SIG-M5 (cell line): ENCODE measurements at places on chromosomes 6 and 20.

DNA sequence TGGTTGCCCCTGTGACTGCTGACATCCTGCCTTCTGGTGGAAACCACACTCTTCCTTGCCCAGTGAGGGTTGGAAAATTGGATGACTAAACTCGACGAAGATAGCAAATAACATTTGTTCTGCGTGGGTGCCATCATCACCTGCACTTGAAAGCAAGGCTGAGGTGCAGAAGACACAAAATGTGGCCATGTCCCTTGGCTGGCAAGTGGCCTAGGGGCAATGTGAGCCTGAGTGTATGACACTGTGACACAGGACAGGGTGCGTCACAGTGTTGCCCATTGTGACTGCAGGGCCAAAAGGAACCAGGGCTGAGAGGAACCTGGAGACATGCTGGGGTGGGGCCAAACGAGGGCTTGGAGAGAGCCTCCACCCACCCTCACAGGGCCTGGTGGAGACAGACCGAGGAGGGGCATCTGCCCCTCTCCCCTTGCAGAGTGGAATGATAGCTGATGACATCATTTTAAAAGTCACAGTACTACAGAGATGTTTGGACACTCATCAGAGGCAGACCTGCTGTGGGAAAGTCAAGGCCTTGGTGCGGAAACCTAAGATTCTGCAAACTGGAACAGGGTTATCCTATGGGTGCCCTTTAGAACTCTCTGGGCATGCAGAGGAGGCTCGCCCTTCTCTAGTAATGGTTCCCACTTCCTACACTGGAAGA is 12.8 kb upstream of the HLA-F start:
- no peak for DNase-seq

- DNase-seq: no peak
Observed at GRCh38 chr6:150592377-150592995, 7.2 kb upstream of the PLEKHG1 start.

DNA sequence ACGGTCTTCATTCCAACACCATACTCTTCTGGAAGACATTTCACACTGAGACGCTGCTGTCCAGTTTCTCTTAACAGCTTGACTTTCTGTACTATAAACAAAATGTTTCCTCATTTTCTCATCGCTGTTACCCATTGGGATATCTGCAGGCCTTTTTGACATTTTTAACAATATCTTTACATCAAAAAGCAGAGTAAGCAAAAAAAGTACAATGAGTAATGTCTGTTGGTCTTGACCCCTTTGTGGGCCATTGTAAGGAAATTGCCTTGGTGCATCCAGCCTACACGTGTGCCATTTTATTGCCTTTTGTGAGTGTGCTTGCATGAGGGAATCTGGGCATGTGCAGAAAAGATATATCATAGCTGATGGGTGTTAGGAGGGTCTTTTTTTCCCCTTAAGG is 129.1 kb upstream of the MANEA start:
- no peak for DNase-seq

DNA sequence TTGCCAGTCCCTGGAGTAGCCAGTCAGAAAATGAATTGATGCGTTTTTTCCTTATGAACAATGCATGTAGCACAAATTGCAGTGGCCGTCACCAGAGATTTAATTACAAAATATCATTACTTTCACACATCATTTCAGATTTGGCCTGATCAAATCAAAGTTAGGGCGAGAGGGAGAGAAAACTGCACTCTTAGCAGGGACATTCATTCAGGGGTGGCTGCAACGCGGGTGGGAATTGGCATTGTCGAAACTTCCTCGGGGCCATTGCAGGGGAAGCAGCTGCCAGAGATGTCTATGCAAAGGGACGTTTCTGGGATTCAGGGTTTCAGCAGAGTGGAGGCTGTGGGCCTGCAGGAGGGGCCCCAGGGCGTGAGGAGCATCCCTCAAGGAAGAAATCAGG is 76.5 kb upstream of the TOP1 start:
- no peak for DNase-seq

DNA sequence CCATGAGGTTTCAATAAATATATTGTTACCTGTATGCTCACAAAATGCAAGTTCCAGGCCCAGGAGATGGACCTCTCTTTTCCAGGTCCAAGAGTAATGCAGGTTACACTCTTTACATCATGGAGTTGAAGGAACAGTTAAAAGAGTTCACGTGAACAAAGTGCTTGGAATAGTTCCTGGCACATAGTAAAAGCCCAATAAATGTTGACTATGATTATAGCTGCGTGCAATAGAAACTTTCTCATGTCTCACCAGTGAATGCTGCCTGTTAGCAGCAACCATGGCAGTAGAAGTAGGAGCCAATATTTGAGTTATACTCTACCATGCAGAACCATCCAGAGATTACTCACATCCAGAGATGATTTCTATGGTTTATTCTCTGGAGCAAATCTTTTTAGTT is 707.5 kb downstream of the DHX35 start:
- no peak for DNase-seq

GRCh38 chr6:151005896-151006632 is 140.6 kb downstream of the MTHFD1L start:
- DNase-seq: no peak

DNA sequence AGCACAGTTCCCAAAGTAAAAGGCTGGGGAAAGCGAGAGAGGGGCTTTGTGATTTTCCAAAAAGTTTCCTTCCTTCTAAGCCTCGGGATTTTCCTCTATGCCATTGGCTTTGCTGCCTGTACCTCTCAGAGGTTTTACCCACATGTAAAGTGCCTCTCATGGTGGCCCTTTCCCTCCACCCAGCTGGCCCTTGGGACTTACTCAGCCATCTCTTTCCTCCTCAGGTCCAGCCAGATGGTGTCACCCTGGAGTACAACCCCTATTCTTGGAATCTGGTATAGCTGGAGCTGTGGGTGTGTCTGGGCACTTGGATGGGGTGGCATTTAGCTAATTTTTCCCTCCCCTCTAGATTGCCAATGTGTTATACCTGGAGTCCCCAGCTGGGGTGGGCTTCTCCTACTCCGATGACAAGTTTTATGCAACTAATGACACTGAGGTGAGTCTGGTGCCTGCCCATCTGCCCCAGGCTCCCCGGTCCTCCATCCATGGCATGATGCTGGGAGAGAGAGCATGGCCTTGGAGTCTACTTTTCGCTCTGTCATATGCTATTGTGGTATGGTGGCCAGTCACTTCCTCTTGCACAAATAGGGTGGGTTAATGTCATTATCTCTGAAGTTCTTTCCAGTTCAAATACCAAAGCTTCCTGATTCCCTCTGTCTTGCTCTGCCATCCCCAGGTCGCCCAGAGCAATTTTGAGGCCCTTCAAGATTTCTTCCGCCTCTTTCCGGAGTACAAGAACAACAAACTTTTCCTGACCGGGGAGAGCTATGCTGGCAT is 1.1 kb downstream of the CTSA start:
- no peak for DNase-seq

- DNase-seq: no peak
Observed at GRCh38 chr6:109301418-109301817, 80.8 kb downstream of the CD164 start.

DNA sequence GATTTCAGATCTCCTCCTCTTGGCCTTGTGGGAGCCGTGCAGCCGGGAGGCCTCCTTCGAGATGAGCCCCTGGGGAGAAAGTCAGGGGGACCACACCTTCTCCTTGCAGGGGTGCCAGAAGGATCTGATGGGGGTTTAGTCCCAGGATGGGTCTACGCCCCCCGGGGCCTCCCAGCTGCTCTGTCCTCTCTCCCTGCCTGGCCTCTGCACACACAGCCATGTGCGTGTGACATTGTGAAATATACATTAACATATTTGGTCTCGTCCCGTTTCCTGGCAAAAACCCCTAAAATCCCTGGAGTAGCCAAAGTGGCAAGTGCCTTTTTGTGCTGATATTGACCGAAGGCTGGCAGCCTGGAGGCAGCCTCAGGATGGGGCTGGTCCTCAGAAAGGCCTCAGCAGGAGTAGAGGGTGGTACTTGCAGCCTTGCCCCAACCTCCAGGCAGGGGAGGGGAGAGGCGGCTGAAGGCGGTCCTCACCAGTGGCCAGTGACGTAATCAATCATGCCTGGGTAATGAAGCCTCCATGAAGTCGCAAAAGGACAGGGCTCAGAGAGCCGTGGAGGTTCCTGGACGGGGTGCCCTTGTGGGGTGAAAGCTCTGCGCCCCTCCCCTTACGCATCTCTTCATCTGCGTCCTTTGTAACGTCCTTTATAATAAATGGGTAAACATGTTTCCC is 5.1 kb upstream of the HELZ2 start:
- no peak for DNase-seq

DNA sequence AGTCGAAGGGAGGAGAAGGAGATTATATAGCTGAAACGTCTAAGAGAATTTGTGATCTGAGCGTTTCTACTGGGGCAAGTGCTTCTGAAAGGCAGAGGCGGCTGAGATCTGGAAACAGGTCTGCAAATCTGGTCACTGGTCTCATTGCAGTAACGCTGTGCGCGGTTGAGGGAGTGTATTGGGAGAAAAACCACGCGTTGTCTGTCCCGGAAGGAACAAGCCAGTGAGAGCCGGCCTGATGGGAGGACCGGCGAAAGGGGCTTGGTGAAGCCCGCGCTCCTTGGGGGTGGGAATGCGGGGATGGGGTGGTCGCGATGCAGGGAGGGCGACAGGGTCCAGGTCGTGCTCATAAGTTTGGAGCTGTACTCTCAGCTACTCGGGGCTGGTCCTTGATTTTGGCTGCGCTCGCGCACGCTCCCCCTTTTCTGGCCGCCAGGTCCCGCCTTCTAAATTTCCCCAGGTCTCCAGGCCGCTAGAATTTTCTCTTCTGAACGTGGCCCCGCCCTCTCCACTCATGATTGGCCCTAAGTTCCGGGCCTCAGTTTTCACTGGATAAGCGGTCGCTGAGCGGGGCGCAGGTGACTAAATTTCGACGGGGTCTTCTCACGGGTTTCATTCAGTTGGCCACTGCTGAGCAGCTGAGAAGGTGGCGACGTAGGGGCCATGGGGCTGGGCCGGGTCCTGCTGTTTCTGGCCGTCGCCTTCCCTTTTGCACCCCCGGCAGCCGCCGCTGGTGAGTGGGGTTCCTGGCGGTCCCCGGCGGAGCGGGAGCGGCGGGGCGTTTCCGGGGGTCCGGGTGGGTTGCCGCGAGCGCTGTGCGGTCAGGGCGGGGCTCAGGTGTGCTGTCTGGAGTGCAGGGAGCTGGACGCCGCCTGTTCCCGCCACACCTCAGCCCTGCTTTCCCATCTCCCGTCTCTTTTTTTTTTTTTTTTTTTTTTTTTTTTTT is at the start of gene MICB:
MICB (plus strand) TSS at position 615 of the 946 bp plus-strand sequence; CDS start at position 664, 49 bp downstream.
- DNase-seq: no peak

GRCh38 chr20:31945785-31946184 is 6.1 kb downstream of the PDRG1 start:
- DNase-seq: no peak

- no peak for DNase-seq
Observed at GRCh38 chr6:136411025-136411325, 121.3 kb upstream of the BCLAF1 start.

DNA sequence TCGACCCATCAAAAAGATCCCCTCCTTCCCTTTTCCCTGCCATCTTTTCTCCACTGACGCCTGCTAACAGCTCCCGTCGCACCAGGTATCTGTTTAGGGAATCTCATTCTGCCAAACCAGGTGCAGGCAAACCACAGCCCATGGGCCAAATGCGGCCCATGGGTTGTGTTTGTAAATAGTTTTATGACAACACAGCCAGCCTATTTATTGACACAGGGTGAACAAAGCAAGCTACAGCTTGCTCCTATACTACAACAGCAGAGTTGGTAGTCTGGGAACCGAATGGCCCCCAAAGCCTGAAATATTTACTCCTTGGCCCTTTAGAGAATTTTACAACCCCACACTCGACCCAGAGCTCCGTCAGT is 16.4 kb downstream of the NFATC2 start:
- no peak for DNase-seq

DNA sequence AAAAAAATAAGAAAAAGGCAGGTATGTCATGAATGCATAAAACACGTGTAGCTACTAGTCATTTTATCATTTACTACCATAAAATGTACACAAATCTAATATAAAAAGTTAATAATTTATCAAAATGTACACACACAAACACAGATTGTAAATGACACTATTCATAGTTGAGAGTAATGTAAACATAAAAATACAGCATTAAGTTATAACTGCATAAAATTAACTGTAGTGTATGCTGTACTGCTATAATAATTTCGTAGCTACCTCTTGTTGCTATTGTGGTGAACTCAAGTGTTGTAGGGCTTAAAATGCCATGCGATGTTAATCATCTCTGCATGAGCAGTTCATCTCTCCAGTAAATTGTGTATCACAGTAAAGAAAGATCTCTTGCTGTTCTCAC is 170.0 kb downstream of the MRPL14 start:
- DNase-seq: no peak

DNA sequence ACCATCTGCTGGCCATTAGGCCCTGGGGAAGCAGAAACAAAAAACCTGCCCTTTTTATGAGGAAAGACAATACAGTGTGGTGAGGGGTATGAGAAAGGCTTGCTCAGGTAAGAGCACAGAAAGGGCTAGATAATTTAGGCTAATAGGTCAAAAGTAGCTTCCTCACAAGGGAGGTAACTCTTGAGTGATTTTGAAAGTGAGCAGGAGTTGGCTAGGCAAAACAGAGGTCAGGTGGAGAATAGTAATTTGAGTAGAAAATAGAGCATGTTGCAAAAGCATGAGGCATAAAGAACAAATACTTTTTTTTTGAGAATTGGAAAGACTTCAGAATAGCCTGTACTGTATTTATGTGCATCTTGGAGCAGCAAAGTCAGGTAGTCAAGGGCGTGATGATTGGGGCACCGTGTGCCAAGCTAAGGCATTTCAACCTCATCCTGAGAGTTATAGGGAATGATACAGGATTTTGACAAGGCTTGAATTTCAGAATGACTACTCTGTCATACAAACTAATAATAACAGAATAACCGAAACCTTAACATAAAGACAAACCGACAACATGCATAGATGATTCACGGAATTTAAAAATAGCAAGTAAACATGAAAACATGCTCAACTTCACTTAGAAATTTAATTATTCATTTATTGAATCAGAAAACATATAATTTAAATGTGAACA is 123.0 kb upstream of the ENPP5 start:
- no peak for DNase-seq

GRCh38 chr6:146884728-146885127 is 286.0 kb downstream of the ADGB start:
- DNase-seq: no peak
